ENCODE measurements at places on chromosomes 16 and 17.

DNA sequence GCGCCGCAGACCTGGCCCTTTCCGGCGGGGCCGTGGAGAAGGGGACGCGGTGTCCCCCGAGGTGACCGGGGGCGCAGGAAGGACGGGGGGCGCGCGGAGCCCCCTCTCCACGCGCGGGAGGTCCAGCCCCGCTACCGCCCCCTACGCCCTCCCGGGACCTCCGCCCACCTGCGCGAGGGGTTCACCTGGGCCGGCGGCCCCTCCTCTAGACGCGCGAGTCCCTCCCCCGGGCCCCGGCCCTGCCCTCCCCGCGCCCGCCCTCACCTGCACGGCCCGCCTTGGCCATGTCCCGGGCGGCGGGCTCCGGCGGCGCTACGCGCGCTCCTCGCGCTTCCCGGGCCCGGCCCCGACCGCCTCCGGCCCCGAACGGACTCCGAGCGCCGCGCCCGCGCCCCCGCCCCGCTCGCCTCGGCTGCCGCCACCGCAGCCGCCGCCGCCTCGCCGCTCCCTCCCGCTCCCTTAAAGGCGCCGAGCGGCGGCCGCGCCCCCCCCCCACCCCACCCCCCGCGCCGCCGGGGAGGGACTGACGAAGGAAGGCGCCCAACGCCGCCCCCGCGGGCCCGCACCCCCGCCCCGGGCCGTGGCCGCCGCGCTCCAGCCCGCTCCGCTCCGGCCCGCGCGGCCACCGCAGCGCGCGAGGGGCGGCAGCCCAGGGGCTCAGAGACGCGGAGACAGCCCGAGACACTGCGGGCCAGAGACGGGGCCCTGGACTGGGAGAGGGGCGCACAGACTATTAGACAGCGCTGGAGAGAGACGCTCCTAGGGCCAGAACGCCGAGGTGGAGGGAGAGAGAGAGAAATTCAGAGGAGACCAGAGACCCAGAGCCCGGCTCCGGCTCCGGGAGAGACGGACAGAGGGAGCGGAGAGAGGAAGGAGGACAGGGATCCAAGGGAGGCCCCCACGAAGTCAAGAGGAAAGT is at the start of gene PITPNM3:
TSS of gene PITPNM3 (minus strand) at position 435 of the 919 bp plus-strand sequence. CDS start at position 286, 149 bp downstream.
- DNase-seq, result no peak

GRCh38 chr16:10737068-10737625 is 6.5 kb upstream of the NUBP1 start:
- DNase-seq, result peak; percentile 25

DNA sequence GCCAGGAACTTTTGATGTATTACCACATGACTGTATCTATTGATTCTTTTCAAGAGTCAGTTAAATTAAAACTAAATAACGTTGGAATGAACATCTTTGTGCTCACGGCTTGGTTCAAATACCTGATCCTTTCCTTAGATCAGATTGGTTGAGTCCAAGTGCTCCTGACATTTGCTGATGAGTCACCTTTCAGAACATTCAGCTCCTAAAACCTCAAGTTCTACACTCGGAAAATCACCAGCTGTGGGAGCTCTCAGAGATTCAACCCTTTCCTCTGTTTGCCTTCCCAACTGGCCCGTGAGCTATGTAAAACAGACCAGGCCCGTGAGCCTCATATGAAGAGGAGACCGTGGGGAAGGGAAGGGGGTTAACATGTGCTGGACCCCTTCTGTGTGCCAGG is 68.1 kb downstream of the RTN4RL1 start:
- DNase-seq, result no peak

DNA sequence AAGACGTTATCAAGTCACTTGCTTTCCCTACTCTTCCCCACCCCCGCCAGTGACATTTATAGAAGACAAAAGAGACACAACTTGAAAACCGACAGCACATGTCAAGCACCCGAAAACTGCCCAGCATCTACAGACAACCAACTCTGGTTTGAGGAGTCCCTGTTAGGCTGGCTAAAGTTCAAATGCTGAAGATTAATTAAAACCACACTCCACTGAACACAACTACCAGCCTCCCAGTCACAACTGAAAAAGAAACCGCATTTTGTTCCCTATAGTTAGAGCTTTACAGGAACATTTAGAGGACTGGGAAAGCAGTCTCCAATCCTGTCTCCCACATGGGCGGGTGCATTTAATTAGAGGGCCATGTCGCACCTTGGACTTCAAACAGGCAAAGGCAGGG is 73.0 kb upstream of the COX10 start:
- DNase-seq, result no peak

DNA sequence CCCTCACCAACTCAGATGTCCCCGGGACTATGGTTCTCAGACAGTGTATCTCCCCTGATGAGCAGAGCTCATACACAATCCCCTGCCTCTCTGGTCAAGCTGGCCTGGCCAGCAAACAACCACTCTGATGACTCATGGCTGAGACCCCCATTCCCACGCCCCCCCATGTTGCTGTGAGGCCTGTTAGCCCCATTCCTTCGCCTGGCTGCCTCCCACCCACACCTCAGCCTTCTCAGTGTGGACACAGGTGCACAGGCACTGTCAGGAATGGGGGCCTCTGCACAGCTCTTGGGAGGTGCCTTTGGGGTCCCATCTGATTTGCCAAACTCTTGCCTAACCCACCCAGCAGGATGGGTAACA is 80.2 kb downstream of the CNGB1 start:
- DNase-seq, result no peak

DNA sequence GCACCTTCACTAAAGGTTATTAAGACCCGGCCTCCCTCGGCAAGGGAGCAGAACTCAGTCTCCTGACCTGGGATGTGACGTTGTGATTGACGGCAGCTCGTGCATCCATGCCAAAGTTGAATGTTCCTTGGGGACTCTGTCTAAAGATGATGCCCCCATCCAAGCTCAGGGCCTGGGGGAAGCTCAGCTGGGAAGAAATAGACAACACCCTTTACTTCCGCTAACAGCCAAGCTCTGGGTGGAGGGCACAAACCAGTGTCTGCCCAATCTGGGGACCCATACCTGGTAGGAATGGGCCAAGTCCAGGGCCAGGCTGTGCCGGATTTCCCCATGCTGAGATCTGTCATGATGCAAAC is 95.4 kb downstream of the RMI2 start:
- no peak for DNase-seq

DNA sequence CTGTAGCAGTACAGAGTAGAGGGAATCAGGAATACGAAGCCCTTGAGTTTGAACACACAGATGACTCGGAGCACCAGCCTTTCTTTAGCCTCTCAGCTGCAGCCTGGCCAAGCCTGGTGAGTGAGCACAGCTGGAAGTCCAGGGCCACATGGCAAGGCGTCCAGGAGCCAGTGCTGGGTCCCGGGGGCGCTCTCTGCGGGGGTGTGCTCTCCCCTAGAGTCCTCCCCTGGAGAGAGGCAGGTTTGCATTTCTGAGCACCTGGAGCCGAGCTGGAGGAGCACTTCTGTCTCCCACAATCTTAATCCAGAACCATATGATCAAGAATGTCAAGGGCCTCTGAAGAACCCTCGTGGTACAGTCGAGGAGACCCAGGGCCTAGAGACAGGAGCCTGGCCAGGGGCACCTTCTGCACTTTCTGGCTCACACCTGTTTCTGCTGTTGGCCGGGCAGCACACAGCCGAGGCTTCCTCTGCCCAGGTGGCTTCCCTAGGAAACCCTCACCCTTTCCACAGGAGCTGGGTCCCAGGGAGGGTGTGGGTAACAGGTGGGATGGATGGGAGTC is 78.3 kb downstream of the PLD6 start:
- DNase-seq, result no peak

- no peak for DNase-seq
These were observed 23.2 kb upstream of the MEAK7 start for GRCh38 chr16:84527532-84528269.

- DNase-seq, result no peak
These were observed 25.8 kb downstream of the SOX8 start for GRCh38 chr16:1007284-1007850.

DNA sequence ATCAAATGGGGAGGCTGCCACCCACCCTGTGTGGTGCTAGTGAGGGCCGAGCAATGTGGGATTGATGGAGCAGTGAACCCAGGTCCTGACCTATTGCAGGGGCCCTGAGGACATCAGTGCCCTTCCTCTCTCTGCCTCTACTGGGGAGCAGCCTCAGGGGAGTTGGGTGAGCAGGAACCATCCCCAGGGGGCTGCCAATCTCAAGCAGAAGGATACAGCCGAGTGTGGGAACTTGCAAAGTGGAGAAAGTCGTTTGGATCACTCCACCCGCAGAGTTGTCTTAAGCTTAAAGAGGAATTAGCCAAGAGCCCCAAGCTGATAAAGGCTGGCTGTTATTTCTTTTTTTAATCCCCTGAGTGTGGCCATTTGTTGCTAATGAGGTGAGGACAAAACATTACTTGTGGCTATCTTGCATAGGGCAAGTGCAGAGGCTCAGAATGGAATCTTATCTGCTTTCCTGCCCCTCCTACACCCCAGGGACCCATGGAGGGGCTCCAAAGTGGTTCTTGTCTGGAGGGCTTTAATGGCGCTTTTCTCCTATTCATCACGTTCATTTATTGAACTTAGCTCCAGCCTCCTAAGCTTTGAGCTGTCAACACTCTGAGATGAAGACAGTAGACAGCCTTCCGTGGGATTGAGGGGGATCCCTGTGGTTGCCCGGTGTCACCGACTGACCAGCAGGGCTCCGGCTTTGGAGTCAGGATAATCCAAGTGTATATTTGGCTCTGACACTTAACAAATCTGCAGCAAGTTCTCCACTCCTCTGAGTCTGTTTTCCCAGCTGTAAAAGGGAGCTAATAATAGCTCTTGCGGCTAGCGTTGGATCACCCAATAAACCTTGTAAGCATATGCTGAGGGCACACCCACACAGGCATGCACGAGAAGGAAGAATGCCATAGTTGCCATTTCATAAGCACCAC is 45.1 kb downstream of the MYH11 start:
- DNase-seq, result no peak

GRCh38 chr16:10530685-10531084 is 49.7 kb downstream of the EMP2 start:
- DNase-seq, result no peak

DNA sequence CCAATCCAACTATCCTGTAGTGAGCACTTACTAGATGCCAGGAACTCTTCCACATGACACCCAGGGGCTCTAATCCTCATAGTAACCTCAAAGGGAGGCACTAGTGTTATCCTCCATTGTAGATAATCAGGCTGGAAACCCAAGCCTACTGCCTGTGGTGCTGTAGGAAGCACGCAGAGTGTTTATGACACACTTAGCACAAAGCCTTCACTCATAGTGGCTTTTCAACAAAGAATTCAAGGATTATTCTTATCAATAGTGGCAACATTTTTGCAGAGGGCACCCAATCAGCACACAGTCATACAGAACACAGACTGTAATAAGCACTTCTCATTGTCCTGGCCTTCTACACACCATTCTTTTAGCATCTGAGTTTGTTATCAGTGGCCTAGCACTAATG is 18.5 kb upstream of the SOX9 start:
- no peak for DNase-seq

GRCh38 chr17:78057113-78057740 is 71.3 kb downstream of the TMC6 start:
- no peak for DNase-seq

- no peak for DNase-seq
These were observed 20.2 kb downstream of the SYCE1L start for GRCh38 chr16:77219437-77219836.

- DNase-seq, result no peak
These were observed 54.1 kb upstream of the CREBBP start for GRCh38 chr16:3934491-3935181.

DNA sequence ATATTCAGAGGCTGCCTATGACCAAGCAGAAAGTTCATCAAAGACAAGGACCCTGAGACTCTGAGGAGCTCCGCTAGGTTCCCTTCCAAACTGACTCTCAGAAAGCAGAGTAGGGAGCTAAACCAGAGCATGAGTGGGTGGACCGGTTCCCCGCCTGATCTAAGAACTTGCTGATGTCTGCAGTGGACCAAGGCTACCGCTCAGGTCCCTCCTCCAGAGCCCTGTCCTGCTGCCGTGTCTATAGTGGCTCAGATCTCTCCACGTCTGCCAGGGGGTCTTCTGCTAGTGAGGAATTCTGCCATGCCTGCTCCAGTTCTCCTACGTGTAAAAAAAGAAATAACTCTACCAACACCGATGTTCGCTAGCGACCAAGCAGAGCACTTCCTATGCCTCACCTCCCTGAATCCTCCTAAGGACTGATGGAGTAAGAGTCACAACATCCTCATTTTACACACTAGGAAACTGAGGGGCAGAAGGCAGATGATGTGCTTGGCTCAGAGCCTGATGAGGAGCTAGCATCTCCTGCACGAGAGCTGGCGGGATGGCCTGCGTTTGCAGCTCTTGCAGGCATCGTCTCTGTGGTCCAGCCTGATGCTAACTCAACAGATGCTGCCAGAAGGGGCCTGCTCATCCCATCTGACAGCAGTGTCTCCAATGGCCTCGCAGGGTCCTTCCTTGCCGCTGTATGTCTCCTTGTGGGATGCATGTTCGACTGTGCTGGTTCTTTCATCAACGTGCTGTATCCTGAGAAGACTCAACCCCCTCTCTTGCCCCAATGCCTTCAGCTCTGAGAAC is 265.5 kb downstream of the C16orf95 start:
- DNase-seq, result no peak

DNA sequence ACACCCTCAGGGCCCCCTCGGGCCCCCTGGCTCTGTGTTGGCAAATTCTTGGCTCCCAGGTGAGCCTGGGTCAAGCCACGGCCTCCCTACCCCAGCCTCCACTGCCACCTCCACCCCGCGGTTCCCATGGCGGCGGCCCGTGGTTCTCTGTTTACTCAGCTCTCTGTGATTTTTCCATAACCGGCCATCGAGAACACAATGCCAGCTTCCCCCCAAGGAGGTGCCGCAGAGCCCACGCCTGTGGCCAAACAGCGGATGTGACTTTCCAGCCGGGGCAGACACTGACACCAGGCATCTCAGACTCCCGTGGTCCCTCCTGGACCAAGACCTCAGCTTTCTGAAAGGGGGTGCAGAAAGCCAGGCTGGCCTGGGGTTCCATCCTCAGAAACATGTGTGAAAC is 21.6 kb upstream of the ATP2A3 start:
- DNase-seq, result no peak

GRCh38 chr16:1080801-1081733 is 8.5 kb downstream of the SSTR5 start:
- no peak for DNase-seq

- DNase-seq, result no peak
These were observed 151.7 kb downstream of the ANKFN1 start for GRCh38 chr17:56305007-56305406.

- DNase-seq, result no peak
These were observed 24.4 kb downstream of the IRF8 start for GRCh38 chr16:85923153-85924021.

DNA sequence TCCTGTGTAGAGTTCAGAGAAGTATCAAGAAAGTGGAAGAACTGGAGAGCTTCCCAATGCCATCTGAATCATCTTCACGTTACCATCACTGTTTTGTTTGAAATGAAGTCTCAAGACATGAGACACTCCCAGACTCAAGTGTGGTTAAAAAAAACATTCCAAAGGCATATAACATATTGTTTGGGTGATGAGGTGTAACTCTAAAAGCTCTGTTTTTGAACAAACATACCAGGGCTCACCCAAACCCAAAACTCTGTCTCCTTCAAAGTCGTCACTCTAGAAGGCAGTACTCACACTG is 6.3 kb upstream of the ZCCHC14 start:
- no peak for DNase-seq
